ENCODE measurements at places on chromosomes 11 and 22.

DNA sequence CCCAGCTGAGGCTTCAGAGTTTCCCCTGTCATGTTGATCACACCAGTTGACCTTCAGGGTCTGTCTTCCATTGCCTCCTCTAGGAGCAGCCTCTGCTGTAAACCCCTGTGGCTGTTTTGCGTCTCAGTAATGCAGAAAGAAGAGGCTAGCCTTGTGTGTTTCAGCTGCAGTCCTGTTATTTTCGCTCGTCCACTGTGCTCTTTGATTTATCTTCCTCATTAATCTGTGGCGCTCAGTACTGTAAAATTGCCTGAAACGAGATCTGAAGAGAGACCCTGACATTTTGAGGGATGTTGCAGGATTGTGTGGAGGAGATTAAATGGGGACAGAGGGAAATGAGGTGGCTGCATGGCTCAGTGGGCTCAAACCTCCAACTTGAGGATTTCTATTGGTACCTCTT is 163.7 kb downstream of the DBX1 start:
- H3K27me3 ChIP-seq = no peaks in the 10 kb centered on the region
- no peak overlapping the region for H3K27ac ChIP-seq
- no peak overlapping the region for H3K4me3 ChIP-seq
- H3K36me3 ChIP-seq = no peaks in the 10 kb centered on the region
- H3K4me1 ChIP-seq = peaks cover 13% of the 10 kb centered on the region

- peaks cover 12% of the 10 kb centered on the region for H3K36me3 ChIP-seq
- DNase-seq = no peak
- peaks cover 53% of the 10 kb centered on the region for H3K4me1 ChIP-seq
Observed at GRCh38 chr11:62708392-62708791, 916 bp downstream of the GNG3 start.

DNA sequence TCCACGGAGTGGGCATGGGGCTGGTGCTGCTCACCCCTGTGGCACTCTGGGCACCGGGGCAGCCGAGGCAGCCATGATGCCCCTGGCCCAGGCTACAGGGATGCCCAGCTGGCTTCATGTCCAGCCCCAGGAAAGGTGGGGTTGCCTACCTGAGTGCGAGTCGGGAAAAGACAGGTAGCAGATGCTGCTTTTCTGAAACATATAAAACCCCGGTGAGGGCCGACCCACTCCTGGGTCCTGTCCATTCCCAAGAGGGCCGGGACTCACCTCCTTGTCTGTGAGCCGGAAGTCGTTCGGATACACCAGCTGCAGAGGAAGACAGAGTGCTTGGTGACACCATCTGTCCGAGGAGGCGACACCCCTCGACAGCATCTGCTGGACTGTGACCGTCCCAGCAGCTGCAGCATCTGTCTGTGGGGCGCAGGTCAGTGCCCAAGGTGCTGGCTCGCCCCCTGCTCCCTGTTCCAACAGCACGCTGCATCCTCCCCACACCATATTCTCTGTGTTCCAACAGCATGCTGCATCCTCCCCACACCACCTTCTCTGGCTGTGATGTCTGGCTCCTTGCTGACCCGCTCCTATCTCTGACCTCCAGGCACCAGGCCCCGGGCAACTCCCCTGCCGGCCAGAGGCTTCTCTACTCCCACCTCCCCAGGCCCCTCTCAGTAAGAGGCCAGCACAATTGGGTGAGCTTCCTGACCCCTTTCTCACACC is 8.0 kb downstream of the DENND6B start:
- no peaks in the 10 kb centered on the region for H3K36me3 ChIP-seq
- peaks cover 34% of the 10 kb centered on the region for H3K4me1 ChIP-seq
- no peak for DNase-seq
- no peak overlapping the region for H3K4me3 ChIP-seq
- no peak overlapping the region for H3K27ac ChIP-seq

GRCh38 chr22:27173530-27173929 is 516.1 kb downstream of the MIAT start:
- no peaks in the 10 kb centered on the region for H3K36me3 ChIP-seq
- no peak overlapping the region for H3K27ac ChIP-seq
- no peak for DNase-seq
- no peak overlapping the region for H3K4me3 ChIP-seq
- H3K27me3 ChIP-seq = peaks cover 5% of the 10 kb centered on the region

DNA sequence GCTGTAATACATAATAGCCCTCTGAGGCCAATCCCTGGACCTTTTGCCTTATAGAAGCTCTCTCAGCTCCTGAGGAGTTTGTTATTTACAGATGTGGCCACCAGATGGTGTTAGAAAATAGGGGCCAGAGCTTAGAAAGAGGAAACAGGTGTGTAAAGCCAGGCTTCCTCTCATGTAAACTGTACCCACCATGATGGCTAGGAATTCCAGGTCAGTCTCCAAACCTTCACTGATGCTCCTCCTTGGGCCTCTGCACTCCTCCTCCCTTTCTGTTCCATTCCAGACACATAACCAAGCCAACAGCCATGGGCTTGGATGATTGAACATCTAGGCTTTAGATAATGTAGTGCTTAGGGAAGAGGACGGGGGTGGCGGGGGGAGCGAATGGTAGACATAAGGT is 39.7 kb downstream of the USP35 start:
- H3K27me3 ChIP-seq = no peaks in the 10 kb centered on the region
- no peak overlapping the region for H3K4me3 ChIP-seq
- H3K27ac ChIP-seq = no peak overlapping the region
- DNase-seq = no peak
- H3K36me3 ChIP-seq = peaks cover 14% of the 10 kb centered on the region
- H3K4me1 ChIP-seq = peaks cover 34% of the 10 kb centered on the region

GRCh38 chr22:26409719-26410335 is 19.2 kb upstream of the ASPHD2 start:
- no peak for DNase-seq
- peaks cover 7% of the 10 kb centered on the region for H3K27me3 ChIP-seq
- H3K4me1 ChIP-seq = peaks cover 2% of the 10 kb centered on the region
- no peaks in the 10 kb centered on the region for H3K36me3 ChIP-seq

DNA sequence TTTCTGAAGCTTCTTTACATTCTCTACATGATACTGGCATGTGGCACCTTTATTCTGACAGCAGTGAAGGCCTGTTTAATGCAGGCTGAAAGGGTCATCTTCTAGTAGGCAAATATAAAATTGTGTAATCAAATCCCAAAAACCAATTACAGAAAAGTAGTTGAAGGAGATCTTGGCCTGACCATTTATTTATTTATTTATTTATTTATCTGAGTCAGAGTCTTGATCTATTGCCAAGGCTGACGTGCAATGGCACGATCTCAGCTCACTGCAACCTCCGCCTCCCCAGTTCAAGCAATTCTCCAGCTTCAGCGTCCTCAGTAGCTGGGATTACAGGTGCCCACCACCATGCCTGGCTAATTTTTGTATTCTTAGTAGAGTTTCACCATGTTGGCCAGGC is 22.7 kb upstream of the CECR2 start:
- no peak for DNase-seq
- H3K36me3 ChIP-seq = no peaks in the 10 kb centered on the region
- H3K27me3 ChIP-seq = no peaks in the 10 kb centered on the region
- H3K4me3 ChIP-seq = no peak overlapping the region

DNA sequence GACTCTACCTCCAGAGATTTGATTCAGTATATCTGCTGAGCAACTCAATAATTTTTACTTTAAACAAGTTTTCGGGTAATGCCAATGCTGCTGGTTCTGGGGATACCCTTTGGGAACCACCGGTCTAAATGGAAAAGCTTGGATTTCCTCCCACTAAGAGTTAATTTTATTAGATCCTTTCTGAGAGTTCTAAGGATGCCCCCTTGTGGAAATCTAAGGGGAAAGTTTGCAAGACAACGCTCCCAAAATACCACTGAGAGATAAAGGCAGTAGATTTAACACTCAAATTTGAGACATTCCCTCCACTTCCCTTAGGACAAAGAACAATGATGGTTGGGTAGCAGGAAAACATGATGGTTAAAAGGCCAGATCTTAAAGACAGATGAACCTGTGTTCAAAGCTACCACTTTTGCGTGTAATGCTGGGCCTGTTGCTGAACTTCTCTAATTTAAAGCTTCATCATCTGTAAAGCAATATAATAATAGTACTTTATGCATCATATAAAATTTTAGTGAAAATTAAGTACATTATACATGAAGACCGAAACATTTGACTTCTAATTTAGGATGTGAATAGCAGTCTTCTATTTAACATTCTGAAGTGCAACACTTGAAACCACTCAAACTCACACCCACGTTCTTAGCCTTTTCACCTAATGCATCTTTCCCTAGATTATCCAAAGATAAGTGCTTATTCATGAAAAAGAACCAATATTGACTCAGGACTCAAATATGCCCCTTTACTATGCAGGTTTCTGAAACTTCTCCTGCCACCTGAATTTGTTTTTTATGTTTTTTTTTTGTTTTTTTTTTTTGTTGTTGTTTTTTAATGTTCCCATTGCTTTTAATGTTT is 110.1 kb upstream of the LUZP2 start:
- no peaks in the 10 kb centered on the region for H3K27me3 ChIP-seq
- no peaks in the 10 kb centered on the region for H3K36me3 ChIP-seq
- no peak overlapping the region for H3K4me3 ChIP-seq
- DNase-seq = no peak

DNA sequence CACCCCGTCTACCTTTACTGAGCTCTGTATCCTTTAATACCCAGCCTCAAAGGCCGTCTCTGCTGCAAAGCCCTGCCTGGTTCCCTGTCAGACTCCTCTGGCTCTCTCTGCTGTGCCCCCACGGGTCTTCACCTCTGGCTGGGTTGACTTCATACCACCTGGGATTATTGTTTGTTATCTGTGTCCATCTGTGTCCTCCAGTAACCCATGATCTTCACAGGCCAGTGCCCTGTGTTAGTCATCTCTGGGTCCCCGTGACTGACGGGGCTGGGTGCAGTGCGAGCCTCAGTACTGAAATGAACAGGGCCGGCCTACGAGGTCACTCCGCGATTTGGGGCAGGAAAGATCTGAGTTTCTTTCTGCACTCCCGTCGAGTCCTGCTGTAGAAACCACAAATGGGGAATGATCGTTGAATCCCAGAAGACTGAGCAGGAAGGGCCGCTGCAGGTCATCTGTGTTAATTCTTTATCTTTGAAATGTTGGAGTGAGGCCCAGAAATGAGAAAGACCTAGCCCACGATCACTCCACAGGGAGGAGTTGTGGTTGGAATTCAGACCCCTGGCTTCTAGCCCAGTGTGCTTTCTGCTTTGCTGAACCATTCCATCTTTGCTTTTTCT is 12.3 kb upstream of the TUB start:
- peaks cover 11% of the 10 kb centered on the region for H3K4me1 ChIP-seq
- H3K27me3 ChIP-seq = no peaks in the 10 kb centered on the region
- H3K27ac ChIP-seq = no peak overlapping the region

GRCh38 chr11:124814739-124815138 is 14.5 kb upstream of the MSANTD2 start:
- no peak overlapping the region for H3K27ac ChIP-seq
- peaks cover 25% of the 10 kb centered on the region for H3K27me3 ChIP-seq
- DNase-seq = no peak

DNA sequence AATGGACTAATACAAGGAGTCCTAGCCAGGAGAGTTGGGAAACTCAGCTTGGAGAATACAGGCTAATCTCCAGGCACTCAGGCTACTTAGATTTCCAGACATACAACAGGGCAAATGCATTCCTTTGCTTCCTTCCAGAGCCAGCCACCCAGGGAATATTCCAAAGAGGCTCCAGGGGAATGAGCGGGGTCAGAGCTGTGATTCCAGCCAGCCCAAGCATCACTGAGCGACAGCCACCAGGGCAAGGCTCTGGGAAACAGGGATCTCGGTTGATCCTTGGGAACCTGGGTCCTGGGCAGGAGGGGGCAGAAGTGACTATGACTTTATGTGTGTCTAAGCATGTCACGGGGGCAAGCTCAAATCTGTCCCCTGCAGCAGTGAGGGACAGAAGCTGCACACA is 112.3 kb upstream of the LMO1 start:
- no peaks in the 10 kb centered on the region for H3K36me3 ChIP-seq
- H3K4me1 ChIP-seq = no peaks in the 10 kb centered on the region
- H3K27ac ChIP-seq = no peak overlapping the region
- no peaks in the 10 kb centered on the region for H3K27me3 ChIP-seq

DNA sequence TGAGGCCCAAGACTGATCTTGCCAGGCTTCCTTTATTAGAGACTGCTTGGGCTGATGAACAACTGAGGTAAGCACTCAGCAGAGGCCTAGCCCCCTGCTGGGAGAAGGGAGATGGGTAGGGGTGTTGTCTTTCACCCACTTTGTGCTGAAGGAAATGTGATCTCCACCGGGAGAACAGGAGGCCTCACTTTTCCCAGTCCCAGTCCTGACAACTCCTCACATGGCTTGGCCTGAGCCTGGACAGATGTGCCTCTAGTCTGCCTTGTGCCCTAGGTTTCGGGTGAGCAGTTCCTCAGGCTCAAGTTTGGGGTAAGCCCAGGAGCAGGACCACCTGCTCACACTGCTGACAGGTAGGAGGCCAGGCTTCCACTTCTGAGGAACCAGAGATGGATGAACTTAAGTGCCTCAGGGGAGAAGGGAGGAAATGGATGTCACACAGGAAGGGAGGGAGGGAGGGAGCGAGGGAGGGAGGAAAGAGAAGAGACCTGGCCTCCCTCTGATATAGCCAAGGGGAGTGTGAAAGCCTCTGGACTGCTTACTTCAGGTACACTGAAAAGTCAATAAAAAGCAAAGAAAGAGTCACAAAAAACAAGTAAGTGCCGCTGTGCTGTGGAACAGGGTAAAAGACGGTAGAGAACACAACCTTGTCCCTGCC is 8.1 kb downstream of the CLPB start:
- H3K4me3 ChIP-seq = no peak overlapping the region
- H3K36me3 ChIP-seq = no peaks in the 10 kb centered on the region
- H3K27me3 ChIP-seq = no peaks in the 10 kb centered on the region
- DNase-seq = no peak
